ENCODE measurements at places on chromosomes 2 and 18.

GRCh38 chr2:149164296-149164695 lies 125.8 kb downstream of the LYPD6B start:
- DNase-seq = no peak

DNA sequence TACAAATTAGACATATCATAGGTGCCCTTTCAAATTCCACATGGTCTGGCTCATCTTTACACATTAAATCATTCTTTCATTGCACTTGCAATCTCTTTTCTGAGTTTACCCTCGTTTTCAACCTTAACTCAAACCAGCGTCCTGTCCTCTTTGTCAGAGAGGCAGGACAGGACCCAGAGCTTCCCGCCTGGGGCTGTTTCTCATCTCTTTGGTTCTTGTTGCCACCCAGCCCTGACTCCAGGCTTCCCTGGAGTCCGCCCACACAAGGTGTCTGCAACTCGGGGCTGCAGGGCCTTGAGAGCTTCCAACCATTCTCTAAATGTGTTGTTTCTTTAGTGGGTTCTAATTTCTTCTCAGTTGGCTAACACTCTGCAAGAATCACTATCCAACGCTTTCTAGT lies 24.4 kb downstream of the RBMS1 start:
- DNase-seq = no peak

GRCh38 chr2:122414902-122415301 lies 659.5 kb downstream of the TSN start:
- no peak for DNase-seq

DNA sequence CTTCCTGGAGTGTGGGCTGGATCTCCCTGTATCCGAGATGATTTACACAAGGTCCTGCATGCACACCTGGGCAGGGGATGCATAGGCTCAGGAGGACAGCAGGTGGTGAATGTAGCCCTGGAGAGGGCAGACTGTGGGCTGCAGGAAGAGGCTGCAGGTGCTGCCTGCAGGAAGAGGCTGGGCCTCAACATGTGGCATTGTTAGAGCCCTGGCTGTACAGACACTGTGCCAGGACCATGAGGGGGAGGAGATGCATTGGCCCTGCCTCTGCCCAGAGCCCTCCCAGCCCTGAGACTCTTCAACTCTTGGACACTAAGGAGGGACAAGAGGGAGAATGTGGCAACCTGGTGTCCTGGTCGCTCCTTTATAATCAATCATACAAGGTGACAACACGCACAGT lies 392.8 kb downstream of the TNS1 start:
- no peak for DNase-seq

DNA sequence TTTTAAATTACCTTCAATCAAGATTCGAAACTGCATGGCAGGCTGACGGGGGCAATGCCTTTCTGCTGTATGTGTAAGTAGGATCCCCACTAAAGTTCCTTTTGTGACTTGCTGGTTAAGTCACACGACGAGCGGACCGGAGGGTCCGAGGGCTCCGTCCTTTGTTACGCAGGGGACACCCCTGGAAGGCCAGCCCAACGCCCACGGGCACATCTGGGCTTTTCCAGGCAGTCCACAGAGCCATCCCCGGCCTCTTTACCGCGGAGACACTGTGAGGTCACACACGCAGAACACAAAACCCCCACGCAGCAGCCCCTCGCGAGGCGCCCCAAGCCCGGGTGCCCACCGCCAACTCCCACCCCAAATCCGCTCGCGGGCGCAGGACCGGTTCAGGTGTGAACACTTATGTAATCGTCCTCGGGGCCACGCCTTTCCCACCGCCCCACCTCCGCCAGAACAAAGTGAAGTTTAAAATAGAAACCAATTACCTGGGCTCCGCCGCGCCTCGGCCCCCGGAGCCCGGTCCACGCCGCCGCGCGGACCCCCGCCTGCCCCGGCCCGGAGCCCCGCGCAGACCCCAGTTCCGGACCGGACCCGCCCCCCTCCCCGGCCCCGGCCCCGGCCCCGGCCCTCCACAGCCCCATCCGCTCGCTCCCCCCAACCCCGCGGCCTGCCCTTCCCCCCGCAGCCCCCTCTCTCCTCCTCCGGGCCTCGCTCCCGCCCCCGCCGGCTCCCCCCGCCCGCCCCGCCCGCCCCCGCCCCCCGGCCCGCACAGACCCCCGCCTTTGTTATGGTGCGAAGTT lies 4.2 kb downstream of the ZNF516 start:
- no peak for DNase-seq

- no peak for DNase-seq
Observed at GRCh38 chr2:54876764-54877163, 153.3 kb downstream of the EML6 start.

DNA sequence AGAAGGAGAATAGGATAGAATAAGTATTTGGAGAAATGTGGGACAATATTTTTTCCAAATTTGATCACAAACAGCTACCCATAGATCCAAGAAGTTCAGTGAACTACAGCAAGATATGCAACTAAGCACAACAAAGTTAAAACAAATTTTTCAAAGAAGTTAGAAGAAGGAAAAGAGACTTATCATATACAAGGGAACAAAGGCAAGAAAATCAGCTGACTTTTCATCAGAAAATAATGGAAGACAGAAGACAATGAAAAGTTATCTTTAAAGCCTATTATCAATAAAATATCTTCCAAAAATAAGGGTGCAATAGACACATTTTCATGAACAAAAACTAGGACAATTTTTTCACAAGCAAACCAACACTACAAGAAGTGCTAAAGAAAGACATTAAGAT lies 202.8 kb upstream of the FN1 start:
- DNase-seq = no peak

- DNase-seq = no peak
Observed at GRCh38 chr18:11859903-11860407, 8.7 kb downstream of the CHMP1B start.

DNA sequence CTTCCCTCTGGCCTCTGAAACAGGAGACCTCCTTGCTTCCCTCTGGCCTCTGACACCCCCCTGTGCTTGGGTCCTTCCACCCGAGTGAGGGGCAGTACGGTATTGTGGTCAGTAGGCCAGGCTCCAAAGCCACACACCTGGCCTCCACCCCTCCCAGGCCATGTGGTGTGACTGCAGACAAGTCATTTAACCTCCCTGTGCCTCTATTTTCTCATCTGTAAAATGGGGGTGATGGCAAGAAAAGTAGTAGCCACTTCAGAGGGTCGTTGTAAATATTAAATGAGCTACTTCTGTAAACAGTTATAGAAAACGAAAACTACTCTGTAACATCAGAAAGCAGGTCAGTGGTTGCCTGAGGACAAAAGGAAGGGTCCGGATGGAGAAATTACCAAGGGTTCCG lies 74.2 kb downstream of the SMAD7 start:
- DNase-seq = no peak

DNA sequence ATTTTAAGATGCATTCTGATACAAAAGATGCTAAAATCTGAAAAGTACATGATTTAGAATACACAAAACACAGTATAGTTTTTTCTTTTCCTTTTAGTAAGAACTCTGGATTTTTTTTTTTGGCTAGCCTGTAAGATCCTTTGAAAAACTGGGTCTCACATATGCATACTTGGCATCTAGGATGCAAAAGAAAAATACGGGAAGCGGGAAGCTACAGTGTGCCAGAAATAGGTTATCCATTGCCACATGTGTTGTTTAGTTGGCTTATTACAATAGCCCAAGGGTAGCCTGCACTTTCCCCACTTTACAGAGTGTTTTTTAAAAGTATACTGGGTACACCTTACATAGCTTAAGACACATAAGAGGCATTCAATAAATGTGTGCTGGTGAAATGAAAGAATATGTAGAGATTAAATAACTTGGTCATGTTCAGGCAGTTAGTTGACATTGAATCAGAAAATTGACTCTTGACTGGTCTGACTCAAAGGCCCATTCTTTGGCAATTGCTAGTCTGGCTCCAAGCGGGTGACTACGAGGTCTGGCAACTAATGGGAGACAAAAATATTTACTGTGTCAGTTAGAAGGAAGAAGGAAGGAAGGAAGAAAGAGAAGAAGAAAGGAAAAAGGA lies 286.8 kb upstream of the TRIB2 start:
- peak; percentile 29 for DNase-seq

DNA sequence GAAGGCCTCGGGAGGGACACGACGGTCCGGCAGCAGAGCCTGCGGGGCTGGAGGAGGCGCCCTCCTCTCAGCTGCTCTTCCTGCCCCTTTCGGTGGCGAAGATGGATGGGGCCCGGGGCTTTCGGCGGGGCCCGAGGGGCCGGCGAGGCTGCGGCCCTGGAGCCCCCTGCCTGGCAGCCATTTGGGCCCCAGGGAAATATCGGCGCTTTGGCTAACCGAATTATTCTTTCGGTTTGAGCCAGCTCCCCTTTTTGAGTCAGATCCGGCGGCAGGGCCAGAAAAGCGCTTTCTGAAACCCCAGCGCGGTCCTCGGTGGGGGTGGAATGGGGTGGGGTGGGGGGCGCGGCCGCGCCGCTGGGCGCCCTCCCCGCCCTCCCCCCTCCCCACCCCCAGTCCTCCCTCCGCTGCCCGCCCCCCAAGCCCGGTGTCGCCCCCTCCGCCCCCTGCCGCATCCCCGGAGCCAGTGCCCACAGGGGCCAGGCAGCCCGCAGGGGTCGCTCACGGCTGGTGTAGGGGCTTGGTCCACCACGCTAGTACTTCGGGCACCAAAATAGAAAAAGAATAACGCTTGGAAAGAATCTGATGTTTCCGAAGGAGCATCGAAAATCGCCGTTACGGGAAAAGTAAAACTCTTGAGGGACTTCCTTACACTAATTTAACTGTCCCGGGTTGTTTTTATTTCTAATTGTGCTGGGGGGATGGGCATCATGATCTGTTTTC lies 9.1 kb upstream of the ARID5A start:
- DNase-seq = no peak

GRCh38 chr2:238831177-238831576 lies 16.7 kb upstream of the TWIST2 start:
- DNase-seq = no peak

GRCh38 chr2:141806090-141806489 lies 324.7 kb downstream of the LRP1B start:
- no peak for DNase-seq

GRCh38 chr2:67451086-67451832 lies 54.1 kb downstream of the ETAA1 start:
- no peak for DNase-seq

- DNase-seq = no peak
Observed at GRCh38 chr2:231364061-231364460, 31.4 kb upstream of the B3GNT7 start.

GRCh38 chr2:29165362-29166241 lies 50.4 kb downstream of the CLIP4 start:
- peak; percentile 39 for DNase-seq

DNA sequence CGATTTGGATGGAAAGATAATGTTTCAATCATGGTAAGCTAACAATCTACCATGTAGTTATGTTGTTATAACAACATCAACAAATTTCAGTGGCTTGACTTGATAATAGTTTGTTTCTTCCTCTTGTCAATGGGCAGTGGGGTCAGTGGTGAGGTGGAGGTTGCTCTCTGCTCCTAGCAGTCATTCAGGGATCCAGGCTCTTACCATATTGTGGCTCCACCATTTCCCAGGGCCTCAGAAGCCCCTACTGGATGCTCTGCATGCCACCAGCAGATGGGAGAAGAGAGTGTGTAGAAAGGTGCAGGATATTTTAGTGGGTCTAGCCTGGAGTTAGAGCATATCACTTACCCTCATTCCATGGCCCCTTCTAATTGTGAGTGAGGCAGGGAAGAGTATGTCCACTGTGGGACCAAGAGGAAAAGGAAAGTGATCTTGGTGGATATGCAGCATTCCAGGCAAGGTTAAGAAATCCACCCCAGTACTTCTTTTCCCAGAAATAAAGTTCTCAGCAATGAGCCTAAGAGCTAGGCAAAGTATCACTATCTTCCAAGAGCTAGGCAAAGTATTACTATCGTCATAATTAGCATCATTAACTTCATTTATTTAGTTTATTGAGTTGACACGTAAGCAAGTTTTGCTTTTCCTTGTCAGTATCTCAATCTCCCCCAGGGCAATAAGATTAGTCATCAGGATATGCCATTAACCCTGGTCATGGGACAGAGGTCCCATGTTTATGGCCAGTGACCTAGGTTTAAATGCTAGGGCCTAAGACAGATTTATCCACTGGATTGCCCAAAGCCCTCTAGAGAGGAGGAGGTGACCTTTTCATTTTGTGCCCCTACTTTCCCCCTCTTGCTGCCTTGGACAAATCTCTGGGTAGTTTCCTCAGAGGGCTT lies 4.2 kb upstream of the IWS1 start:
- no peak for DNase-seq

DNA sequence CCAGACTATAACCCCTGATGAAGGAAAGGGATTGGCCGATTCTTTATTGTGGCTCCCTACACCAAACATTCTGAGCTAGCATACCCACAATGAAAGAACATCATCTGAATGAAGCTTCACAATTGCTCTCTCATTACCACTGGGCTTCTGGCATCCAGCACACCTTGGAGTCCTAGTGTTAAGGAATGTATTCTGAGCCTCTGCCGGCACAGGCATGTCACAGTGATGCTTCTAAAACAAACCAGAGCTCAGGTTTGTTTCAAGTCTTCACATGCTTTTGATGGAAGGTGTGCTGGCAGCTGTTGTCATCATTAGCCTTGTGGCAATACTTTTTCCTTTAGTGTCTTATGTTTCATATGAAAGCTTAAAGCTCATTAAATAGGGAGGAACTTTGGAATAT lies 76.3 kb upstream of the RBBP8 start:
- no peak for DNase-seq

GRCh38 chr2:167844714-167845530 lies 402.5 kb downstream of the STK39 start:
- DNase-seq = no peak

DNA sequence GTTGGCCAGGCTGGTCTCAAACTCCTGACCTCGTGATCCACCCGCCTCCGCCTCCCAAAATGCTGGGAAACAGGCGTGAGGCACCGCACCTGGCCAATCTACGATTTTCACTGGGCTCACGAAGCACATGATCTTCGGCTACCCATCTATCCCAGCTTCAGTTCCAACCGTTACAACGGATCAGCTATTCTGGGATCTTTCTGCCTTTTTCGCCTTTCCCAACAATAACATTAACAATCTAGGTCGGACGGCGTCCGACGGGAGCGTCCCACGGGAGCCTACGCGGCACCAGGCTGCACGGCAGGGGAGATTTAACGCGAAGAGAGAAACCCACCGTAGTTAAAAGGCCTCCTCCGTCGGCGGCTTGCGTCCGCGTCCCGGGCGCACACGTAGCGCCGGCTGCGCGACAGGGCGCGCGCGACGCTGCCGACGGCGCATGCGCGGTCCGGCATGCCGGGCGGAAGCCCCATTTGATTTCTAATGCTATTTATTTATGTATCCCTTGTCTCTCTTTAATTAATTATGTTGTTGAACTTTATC lies at the start of gene MSL3B:
MSL3B (minus strand) TSS at position 394 of the 540 bp plus-strand sequence.
- no peak for DNase-seq

DNA sequence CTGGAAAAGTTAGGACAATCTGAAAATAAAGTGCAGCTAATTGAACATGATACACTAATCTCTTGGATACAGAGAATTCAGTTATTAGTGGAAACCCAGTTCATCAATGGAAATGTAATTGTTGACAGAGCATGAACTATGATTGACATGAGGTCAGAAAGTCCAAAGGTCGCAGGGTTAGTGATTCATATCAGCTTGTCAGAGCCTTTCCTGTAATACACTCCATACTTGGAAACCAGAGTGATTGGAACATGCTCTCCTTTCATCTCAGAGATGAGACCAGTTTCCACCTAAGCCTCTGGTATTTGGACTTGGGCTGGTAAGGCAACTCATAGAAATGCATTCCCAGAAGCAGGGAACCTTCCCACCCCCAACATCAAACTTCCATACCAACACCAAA lies 8.5 kb upstream of the NCKAP5 start:
- no peak for DNase-seq

GRCh38 chr2:140835079-140835478 lies 1295.7 kb downstream of the LRP1B start:
- no peak for DNase-seq

All from AG09309 (cell line).